ENCODE measurements at places on chromosomes 1 and 21. TPM values are rescaled to one million over a fixed set of nuclear protein-coding genes. Genes with fewer than 3 reads are reported as not detected.

UBL4B gene
- total RNA-seq: not detected

AUNIP gene
- total RNA-seq: 1.8 TPM

CLCA4 gene
- total RNA-seq: not detected

SPATA45 gene
- total RNA-seq: not detected

CD5L gene
- total RNA-seq: not detected

ZBTB18 gene
- 7.0 TPM for total RNA-seq

NBPF20 gene
- 1.6 TPM for total RNA-seq

SAMD13 gene
- 0.39 TPM for total RNA-seq

LINGO4 gene
- not detected for total RNA-seq

TEDDM1 gene
- not detected for total RNA-seq

COL16A1 gene
- total RNA-seq: 26.6 TPM

COX20 gene
- total RNA-seq: 22.6 TPM
